ENCODE measurements at places on chromosomes 7 and 10.

GRCh38 chr7:19145434-19146115 lies 354 bp upstream of the FERD3L start:
- DNase-seq, result no peak

DNA sequence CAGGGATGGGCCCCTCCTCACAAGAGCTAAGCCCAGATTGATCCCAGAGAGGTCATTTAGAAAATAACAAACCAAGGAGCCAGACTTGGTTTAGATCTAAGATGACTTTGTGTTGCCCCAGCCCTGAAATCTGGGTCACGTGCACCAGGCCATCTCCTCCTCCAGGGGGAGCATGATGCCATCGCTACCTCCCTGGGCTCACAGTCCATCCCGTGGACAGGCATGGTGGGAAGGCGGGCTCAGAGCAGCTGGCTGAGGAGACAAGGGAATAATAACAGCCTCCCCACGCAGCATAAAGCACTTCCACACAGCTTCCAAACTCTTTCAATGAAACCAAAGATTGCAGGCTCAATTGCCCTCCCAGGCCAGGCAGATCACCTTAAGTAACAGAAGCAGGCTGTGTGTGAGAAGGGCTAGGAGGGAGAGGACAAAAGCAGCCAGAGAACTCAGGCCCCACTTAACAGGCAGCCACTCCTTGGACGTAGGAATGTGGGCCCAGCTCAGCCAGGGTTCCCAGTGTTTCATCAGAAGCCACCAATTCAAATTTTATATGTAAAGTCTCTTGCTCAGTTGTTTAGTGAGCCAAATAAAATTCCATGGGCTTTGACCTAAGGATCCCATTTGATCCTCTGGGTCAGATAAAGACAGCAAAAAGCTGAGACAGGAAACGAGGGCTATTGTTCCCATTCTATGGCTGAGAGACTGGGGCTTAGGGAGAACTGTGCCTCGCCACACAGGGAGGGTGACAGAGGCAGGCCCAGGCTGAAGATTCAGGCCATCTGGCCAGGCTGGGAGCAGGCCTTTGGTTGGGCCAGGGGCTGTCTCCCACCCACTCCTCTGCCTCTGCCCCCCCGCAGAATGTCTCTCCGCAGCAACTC lies 100.2 kb downstream of the COL13A1 start:
- DNase-seq, result peak; percentile 41

GRCh38 chr7:112080978-112081377 lies 125.2 kb downstream of the DOCK4 start:
- DNase-seq, result no peak

DNA sequence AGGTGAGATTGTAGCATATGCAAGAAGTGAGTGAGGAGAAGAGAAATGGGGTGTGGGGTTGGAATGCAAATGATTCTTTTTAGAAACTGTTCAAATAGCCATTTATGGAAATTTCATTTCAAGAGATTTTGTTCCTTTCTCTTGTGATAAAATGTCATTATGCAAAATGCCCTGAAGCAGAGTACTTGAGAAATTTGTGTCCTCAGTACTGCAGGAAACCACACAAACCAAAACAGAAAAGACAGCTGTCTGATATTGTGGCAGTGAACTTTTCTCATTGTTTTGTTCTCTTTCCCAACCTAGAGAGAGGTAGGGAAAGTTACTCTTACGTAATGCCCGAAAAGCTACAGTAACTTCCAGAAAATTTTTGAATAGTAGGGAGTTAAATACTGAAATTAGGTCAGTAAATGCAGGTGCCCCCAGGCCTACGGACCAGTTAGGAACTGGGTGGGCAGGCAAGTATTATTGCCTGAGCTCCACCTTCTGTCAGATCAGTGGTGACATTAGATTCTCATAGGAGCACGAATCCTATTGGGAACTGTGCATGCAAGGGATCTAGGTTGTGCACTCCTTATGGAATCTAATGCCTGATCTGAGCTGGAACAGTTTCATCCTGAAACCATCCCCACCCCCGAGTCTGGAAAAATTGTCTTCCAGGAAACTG lies 34.0 kb downstream of the DLD start:
- no peak for DNase-seq

- DNase-seq, result no peak
Measured at GRCh38 chr7:155229548-155230168, 68.0 kb upstream of the INSIG1 start.
